ENCODE measurements at places on chromosomes 7 and 10.

DNA sequence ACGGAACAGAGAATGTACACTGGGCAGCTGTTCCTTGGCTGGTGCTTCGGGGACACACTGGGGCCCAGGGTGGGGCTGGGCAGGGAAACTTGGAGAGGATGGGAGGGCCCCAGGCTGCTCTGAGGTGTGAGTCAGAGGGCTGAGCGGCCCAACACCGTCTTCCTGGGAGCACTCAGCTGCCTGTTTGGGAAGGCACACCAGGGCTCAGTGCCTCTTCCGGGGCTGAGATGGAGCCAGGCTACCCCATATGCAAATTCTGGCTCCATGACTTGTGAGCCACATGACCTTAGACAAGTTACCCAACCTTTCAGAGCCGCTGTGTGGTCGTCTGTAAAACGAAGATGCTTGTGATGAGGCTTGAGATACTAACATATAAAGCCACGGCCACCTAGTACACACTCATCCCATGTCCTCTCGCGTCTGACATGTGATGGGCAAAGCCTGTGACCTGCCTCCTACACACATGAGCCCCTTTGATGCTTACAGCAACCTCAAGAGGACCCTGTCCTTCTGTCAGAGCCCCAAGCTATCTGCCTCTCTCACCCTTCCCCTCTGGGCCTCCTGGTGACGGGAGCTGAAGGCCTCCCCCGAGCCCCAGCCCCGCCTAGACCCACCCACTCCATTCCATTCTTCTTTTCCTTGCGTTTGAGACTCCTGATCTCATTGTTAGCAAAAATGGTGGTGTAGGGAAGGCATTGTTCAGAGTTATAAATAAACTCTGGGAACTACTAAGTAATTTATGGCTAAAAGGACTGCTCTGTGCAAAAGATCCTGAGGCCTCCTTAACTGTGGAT is 26.1 kb downstream of the KLRG2 start:
- DNase-seq, result no peak

DNA sequence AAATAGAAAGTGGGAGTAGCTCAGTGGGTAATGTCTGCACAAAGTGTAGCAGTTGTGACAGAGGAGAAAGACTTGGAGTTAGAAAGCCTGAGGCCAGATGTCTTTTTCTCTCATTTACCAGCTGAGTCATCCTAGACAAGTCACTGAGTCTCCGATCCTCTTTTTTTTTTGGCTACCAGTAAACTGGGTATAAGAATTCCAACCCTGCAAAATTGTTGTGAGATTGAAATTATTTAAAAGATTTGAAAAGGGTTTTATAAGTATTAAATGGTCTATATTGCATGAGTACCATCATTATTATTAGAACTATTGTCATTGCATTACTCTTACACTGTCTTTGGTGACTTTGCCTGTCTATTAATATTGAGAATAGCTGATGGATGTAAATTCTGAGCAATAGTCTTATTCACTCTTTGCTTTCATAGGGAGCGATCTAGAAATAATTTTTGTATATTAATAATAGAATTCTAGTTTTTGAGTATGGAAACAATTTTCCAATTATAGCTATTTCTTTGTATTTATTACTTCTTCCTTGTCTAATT is 74.0 kb downstream of the ARID5B start:
- DNase-seq, result no peak

DNA sequence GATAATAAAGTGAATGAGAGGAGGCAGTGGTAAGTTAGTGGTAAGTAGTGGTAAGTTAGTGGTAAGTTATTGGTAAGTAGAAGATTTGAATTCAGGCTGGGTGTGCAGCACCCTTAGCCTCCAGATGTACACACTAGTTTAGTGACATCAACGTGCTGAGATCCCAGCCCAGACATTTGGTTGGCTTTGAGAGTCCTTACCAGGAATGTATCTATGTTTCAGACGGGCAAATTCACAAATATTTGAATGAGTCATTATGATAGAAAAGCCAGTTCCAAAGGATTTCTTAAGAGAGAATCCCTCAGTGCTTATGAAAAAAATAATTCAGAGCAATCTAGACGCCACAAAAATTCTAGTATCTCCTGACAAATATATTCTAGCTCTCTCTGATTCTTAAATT is 70.0 kb downstream of the ARL4A start:
- no peak for DNase-seq

GRCh38 chr10:72784551-72785351 is 92.8 kb downstream of the MCU start:
- DNase-seq, result peak; percentile 83

DNA sequence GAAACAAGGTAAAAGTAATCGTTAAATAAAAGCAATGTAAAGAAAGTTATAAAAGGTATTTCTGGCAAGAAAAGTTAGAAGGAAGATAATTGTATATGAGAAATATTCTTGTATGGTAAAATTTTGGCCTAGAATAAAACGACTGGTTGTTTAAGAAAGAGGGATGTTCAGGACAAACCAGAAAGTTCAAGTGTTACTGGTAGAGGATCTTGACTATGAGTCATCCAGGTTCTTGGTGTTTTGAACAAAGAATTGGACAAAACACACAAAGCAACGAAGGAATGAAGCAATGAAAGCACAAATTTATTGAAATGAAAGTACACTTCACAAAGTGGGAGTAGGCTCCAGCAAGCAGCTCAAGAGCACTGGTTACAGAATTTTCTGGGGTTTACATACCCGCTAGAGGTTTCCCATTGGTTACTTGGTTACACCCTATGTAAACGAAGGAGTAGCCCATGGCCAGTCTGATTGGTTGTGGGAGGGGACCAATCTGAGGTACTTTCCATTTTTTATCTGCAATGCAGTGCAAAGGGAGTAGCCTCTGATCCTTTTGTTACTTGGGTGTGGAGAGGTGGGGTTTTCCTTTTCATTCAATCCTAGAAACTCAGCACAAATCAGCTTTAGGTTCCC is 22.4 kb upstream of the GARS1 start:
- DNase-seq, result no peak

- no peak for DNase-seq
These were observed 579.3 kb downstream of the LRMDA start for GRCh38 chr10:76010703-76011102.

DNA sequence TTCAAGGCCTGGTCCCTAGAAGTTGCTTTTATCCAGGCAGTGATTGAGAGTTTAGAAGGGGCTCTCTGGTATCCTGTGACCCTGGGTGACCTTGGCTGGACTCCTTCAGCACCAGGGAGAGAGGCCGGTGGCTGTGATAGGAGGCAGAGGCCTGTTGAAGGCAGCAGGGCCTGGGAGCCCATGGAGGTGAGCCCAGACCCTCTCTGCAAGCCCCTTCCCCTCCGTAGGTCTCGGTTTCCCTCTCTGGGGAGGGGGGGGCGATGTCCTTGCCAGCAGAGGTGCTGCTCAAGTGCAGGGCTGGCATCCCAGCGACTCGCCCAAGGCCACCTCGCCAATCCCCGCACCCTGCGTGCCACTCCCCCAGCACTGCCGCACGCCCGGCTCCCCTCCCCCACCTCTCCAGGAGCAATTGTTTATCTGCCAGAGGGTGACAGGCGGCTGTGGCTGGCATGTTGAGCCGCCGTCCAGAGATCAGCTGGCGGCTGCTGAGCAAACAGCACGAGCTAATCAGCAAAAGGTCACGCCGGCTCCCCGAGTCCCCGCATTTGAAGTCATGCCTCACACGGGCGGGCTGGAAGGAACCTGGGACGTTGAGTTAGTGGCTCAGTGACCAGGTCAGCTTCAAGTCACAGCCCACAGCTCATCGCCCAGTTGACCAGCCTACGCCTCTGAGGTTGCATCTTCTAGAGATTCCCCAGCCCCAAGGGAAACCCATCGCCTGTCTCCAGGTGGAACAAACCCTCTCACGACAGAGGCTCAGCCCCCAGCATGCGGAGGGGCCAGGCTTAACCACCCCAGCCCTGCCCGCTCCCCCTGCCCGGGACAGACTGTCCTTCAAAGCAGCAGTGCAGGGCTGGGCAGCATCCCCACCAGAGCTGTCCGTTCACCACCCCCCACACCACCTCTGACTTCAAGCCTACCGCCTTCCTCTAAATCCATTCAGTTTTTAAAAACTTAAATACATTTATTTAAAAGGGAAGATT is 43.7 kb downstream of the ELFN1 start:
- DNase-seq, result peak; percentile 23

DNA sequence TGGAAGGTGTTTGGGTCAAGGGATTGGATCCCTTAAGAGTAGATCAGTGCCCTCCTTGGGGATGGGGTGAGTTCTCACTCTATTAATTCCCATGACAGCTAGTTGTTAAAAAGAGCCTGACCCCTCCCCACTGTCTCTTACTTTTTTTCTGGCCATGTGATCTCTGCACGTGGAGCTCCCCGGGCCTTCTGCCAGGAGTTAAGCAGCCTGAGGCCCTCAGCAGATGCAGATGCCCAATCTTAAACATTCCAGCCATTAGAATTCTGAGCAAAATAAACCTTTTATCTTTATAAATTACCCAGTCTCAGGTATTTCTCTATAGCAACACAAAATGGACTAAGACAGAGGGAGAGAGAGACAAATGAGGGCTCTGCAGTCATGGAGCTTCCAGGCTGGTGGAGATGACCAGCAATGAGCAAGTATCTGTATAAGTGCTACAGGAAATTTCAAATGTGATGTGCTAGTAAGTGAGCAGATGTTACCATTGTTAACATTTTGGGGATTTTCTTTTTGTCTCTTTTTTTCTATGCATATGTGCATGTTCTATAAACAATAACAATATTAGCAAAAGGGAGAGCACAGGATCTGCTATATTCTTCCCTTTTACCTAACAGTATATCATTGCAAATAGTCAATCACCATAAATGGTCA is 26.7 kb downstream of the PLPP4 start:
- no peak for DNase-seq

DNA sequence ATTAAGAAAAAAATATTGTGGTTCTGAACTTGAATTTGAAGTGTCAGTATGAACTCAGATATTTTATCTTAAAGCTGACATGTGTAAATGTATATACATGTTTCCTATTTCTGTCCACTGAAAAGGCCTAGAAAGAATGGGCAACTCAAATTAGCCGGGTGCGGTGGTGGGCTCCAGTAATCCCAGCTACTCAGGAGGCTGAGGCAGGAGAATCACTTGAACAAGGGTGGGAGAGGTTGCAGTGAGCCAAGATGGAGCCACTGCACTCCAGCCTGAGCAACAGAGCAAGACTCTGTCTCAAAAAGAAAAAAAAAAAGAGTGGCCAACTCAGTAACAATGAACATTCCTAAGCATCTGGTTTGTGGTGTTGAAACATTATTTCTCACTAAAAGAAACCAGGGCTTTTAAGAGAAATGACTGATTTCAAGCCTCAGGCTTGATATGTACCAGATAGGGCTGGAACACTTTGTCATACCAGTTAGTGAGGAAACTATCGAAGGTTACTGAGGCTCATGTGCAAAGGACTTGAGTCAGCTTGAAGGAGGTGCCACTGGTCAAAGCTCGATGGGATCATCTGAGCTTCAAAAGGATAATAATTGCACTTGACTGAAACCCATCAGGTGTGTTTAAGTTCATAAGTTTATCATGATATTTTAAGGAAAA is 40.5 kb downstream of the AOAH start:
- DNase-seq, result no peak

DNA sequence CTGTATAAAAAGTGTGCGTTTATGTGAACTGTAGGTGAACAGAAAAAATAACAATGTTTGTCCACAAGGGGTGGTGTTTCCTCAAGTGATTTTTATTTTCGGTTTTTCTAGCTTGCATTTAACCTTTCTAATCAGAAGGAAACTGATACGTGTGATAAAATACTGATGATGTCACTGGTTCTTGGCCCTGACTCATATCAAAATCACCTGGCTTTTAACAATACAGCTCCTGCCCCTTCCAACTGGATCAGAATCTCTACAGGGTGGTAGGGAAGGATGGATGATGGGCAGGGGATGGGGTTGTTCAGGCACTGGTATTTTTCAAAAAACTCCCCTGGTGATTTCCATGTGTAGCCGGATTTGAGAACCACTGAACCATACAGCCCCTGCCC is 10.9 kb downstream of the NPFFR1 start:
- DNase-seq, result no peak

DNA sequence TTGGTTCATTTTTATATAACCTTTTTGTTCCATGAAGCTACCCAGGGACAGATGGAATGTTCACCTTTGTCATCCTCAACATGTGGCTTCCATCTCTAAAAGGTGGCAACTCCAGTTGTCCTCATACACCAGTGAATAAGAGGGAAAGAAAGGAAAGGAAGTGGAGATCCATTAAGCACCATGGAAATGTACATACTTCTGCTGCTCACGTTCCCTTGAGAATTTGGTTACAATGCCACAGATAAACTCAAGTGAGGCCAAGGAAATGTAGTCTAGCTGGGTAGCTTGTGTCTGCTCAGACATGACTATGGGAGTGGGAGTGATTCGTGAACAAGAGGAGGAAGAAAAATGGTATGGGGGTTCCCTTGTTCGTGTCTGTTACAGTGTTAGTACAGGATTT is 237.1 kb upstream of the FAM3C start:
- no peak for DNase-seq

DNA sequence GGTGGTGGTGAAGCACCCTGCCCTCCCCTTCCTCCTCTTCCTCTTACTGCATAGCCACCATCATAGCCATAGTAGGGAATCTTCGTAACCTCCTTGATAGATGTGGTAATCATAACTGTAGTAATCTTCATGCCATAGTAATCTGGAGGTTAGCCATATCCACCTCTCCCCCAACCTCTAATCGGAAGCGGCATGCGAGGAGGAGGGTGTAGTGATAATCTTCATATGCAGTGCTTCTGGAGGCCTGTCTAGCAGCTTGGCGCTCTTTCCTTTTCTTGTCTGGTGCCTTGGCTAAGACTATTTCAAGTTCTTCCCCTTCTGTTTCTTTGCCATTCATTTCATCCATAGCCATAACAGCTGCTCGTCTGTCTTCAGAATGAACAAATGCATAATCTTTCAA is 90.9 kb downstream of the MLLT10 start:
- DNase-seq, result no peak

DNA sequence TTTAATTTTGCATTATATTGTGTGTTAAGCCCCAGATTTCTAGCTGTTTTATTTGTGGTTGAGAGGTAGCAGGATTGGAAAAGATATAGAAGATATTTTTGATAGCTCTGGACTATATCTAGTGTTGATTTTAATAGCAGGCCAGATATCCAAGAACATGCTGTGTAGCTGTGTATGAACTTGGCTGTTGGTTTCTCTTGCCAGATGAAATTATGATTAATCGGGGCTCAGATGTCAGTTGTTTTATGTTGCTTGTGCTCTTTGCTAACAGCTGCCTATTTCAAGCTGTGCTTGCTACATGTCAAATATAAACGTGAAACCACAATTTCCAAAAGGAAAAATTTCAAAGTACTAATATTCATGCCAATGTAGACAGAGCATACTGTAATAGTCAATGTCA is 141.1 kb downstream of the GRM3 start:
- DNase-seq, result no peak

- no peak for DNase-seq
These were observed 755 bp downstream of the FRMPD2 start for GRCh38 chr10:48273741-48274140.

DNA sequence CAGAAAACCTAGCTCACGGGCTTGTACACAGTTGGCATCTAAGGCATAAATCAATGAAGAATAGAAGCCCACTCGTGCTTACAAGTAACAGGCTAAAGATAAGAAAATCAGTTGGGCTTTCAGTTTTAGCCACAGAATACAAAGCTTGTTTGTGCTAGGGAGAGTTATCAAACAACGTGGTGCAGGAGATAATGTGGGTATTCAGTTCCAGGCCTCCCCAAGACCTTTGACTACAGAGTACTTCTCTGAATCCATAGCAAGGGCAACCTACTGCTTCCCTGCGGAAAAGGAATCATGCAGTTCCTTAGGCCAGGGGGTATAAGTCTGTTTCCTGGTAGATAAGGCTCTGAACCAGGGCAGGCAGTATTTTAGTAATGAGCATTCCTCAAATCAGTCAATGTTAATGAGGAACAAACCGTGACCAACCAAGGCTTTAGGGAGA is 219.5 kb upstream of the CSTF2T start:
- DNase-seq, result no peak
